Esophagus muscularis mucosa (tissue), 4 donors: ENCODE measurements at places on chromosomes 1 and 21. TPM values are rescaled to one million over a fixed set of nuclear protein-coding genes. Genes with fewer than 3 reads are reported as not detected.

Gene SPATA1
- total RNA-seq = not detected

Gene PBXIP1
- total RNA-seq = 280 TPM

DNA sequence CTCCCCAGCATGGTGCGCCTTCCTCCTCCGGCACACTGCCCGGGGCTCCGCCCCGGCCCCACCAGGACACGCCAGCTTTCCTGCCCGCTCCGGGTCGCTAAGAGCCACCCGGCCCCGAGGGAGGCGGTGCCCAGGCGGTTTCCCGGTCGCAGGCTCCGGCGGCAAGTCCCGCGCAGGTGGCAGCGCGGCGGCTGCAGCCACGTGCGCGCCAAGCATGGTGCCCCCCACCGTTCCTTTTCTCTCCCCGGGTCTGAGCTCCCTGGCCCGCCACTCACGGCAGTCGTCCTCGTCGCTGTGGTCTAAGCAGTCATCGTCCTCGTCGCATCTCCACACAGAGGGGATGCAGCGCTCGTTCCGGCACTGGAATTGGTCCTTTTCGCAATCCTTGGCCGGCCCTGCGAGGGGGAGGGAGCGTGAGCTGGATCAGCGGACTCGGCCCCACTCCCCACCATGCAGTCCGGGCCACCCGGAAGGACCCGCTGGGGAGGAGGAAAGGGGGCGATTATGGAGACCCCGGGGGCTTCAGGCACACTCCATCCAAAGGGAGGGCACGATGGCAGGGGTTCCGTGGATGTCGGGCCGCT is 1.2 kb downstream of the LRP8 start:
- no peak for DNase-seq

GRCh38 chr1:42272920-42273319 is 62.1 kb downstream of the FOXJ3 start:
- no peak for DNase-seq

DNA sequence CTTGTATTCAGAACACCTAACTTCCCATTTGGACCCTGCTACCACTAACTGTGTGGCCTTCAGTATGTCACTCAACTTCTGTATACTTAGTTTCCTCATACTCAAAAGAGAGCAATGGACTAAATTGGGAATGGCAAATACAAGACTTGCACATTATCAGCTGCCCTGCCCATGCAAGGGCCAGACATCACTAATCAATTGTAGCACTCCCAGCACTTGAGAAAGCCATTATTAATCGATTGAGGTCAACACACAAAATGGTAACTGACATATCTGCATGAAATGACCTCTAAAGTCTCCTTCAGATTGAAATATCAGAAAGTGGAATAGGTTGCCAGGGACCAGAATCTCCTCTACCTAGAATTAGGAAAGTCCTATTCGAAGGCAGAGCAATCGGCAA is 59.2 kb downstream of the MT1HL1 start:
- DNase-seq = no peak

DNA sequence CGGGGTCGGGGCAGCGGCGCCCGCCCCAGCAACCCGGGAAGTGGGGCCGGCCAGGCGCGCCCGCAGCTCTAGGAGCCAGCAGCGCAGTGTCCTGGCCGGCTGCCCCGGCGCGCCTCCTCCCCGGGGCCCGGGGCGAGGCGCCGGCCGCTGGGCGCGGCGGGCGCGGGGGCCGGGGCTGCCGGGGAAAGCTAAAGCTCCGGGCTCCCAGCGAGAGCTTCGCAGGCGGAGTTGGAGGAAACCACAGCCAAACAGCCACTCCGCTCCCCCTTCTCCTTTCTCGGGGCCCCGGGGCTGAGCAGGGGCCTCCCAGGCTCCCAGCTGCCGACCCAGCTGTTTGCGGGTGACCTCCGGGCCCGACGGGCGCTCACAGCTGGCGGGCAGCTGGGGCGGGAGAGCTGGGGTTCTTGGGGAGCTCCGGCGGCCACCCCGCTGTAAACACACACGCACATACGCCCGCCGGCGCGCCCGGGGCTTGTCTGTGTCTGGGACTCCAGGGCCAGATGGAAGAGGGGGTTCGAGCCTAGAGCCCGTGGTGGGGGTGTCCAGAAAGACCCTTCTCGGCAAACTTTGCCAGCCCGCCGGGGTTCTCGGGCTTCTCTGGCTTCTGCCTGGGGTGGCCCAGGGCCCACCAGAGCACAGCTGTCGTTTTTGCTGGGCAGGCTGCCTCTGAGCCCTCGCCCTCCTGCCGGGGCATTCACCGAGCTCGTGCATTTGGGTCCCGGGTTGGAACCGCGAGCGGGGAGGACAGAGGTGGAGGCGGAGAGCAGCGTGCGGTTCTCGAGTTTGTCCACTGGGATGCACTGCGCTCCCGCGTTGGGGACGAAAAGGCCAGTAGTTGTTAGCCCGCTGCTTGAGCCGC is 1.5 kb downstream of the AJAP1 start:
- DNase-seq = no peak

DNA sequence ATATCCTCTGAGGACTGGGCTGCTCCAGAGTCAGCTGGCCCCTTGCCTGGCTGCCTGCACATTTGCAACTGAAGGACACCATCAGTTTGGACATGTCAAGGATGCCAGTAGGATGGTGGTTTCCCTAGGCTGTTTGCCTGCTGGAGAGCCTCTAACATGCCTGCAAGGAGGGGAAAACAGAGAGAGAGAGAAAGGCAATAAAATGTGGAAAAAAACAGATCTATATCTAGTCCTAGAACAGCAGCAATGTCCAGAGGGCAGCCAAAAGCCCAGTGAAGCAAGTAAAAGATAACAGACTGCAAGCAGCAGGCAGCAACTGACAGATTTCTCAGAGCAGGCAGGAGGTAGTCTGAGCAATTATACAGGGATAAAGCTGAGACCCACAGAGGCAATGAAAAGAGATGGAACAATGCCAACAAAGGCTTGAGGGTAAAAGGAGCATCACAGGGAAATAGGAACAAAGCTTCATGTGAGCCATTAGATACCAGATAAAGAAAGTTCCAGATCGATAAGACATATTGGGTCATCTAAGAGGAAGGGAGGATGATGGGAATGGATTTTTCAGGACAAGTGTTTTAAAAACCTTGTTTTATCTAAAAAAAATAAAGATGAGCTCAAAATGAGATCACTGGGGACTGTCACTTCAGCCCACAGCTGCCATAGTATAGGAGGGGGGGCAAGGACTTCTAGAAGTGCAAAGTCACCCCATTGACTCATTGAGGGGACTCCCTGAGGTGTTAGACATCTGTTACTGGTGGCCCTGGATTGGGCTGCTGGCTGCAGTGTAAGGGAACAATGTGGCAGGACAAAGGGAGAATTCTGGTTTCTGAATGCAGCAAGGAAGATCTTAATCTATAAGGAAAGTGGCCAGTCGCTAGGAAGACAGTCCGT is 38.6 kb upstream of the GADD45A start:
- DNase-seq = peak; percentile 88

Gene HTR6
- not detected for total RNA-seq

DNA sequence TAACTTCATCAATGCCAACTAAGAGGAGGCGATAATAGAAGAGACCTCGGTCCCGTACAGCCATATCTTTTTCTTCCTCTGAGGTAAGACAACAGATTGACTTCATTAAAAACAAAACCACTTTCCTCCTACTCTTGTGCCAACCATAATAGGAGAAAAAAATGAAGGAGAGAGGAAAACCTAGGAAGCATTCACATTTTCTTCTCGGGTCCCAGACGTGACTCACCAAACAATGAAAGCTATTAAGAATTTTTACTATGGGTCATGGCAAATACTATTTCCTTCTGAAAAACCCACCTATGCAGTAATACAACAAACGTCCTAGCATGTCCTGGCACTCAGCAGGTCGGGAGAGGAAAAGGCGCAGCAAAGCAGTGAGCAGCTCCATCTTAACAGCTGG is 8.6 kb upstream of the BCL2L15 start:
- no peak for DNase-seq

- no peak for DNase-seq
These were observed 1458.8 kb downstream of the MRPL39 start for GRCh38 chr21:24148461-24148860.

GRCh38 chr1:241330619-241331327 is 26.2 kb downstream of the RGS7 start:
- no peak for DNase-seq

GRCh38 chr1:155043793-155044192 is 7.3 kb upstream of the ADAM15 start:
- DNase-seq = no peak

DNA sequence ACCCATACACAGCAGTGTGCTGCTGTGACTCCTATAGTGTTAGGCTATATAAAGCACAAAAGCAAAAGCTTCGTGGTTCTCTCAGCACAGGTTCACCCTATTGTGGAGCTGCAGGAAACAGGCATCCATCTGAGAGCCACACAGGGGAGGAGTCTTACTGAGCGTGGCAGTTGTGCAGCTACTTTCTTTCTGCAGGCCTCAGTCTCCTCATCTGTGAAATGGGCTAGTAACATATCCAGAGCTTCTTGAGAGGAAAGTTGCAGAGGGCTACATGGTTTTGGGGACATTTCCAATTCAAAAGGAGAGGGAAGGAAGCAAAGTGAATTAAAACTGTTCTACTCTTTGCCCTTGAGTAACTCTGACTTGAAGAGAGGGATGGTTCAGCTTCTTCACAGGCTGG is 142.0 kb downstream of the FOXD2 start:
- no peak for DNase-seq

Gene PRAMEF25
- not detected for total RNA-seq

Gene UBL4B
- not detected for total RNA-seq

DNA sequence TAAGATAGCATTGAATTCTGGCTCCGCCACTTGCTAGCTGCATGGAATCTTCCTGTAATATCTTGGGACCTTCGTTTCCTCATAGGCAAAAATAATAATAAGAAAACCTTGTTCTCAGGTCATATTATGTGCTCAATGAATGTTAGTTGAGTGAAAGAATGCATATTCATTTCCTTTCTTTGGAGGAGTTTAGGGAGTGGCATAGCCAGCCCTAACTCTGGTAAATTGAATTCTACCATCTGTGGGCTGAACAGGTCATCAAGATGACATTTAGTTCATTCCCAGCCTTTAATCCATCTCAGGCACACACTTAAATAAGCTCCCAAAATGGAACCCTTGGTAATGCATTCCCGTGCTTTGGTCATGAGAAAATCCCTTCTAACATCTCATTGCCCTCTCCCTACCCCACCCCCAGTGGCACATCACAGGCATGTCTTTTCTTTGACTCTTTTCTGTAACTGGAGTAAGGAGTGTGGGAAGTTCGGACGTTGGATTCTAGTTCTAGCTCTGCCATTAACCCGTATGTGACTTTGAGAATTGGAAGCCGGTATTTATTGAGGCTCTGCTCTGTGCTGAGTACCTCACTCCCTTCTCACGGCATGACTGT is 13.2 kb upstream of the MYOG start:
- DNase-seq = peak; percentile 74

- DNase-seq = no peak
These were observed 36.1 kb upstream of the KHDRBS1 start for GRCh38 chr1:31977385-31978131.

- no peak for DNase-seq
These were observed 34.4 kb upstream of the COP1 start for GRCh38 chr1:176241385-176242015.

DNA sequence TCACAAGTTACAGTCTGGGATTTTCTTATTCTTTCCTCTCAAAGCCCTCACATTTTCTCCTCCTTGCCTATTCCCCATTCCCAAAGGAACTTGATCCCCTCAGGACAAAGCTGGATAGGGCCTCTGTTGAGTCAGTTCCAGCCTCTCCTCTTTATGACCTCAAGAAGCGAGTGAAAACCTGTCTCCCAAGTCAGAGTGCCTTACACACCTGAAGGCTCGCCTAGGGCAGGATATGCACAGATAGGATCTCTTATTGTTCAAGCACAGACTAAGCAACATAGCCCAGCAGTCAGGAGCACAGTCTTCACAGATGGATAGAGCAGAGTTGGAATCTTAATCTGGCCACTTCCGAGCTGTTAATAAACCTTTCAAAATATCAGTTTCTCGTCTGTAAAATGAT is 60.8 kb upstream of the PRRC2C start:
- DNase-seq = no peak

DNA sequence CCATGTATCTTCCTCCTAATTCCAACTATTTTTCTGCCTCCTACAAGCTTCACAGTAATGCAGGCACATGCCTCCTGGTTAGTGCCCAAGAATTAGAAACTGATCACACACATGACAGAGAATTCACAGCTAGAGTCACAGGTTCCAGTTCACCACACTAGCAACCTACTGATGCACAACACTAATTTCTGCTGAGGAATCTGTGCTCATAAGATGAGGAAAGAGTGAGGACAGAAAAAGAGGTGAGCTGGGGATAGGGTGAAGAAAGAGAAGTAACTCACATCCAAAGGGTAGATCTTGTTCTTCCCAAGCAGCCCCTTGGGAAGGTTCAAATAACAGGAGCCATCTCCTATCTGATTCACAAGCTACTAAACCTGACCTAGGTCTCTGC is 61.3 kb downstream of the PUM1 start:
- no peak for DNase-seq

- DNase-seq = no peak
These were observed 971 bp downstream of the CAPZB start for GRCh38 chr1:19484338-19484797.

GRCh38 chr1:43908858-43909257 is 24.7 kb upstream of the ARTN start:
- DNase-seq = no peak
